ENCODE measurements at places on chromosomes 13 and 19.

GRCh38 chr19:14795078-14795721 is 16.8 kb upstream of the ADGRE2 start:
- DNase-seq, result no peak

DNA sequence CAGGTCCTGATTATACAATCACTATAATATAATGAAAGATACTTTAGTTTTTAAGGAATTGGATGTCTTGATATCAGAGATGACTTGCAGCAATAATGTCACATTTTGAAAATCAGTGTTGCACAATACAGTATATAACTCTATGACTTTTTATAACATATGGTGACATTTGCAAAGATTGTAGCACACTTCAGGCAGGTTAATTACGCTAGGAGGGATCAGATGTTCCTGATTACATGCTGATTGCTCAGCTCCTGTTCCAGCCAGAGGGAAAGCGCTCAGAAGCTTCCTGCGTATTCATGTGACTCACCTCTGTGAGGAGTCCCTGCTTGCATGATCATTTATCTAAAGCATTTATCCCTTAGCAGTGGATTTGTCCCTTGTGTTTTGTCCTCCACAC is 265.6 kb downstream of the GPC5 start:
- no peak for DNase-seq

DNA sequence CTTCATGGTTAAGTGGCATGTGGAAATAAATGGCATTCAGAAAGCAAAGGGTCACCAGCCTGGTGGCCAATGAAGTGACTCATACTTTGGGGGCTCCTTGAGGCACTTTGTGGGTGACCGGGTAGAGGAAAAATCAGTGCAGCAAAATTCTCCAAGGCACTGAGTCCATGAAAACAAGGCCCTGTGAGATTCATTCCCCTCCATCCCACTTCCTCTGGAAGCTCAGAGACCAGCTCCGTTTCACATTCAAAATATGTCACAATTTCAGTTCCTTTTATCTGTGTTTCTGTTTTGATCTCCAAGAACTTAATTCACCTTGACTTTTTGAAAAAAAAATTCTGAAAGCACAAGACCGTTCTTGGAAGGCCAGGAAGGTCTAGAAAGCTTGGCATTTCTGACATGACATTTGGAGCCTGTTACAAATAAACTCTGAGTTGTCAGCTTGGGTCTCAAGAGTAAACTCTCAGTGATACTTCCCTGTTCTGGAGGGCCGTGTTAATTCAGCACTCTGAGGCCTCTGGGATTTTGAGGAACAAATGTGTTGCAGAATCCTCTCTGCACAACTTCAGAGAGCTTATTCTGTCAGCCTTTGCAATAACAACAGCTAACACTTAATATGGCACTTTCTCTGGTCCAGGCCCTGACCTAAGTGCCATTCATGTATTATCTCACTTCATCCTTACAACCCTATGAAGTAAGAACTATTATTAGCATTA is 6.8 kb downstream of the CYSLTR2 start:
- no peak for DNase-seq

DNA sequence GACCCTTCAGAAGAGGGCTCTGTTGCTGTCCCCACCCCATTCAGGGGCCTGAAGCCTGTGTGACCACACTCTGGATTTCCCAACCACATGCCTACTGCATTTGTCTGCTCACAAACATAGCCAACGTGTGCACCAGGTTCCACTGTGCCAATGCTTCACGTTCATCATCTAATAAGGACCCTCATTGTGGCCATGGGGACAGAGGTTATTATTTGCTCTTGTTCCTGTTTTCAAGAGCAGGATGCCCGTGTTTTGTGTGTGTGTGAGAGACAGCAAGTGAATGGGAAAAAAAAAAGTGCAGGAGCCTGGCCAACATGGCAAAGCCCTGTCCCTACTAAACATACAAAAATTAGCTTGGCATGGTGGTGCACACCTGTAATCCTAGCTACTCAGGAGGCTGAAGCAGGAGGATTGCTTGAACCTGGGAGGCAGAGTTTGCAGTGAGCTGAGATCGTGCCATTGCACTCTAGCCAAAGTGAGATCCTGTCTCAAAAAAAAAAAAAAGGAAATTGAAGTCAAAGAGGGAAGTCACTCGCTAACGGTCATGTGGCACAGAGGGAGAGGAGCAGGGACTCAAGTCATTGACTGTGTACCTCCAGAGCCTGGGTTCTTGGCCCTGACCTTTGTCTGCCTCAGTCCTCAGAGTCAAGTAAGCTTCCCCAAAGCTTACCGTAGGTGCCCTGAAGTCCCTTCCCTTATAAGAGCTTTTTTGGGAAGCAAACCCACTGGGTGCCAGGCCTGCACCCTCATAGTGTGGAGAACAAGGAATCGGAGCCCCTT is 6.9 kb downstream of the B3GNT8 start:
- DNase-seq, result no peak

DNA sequence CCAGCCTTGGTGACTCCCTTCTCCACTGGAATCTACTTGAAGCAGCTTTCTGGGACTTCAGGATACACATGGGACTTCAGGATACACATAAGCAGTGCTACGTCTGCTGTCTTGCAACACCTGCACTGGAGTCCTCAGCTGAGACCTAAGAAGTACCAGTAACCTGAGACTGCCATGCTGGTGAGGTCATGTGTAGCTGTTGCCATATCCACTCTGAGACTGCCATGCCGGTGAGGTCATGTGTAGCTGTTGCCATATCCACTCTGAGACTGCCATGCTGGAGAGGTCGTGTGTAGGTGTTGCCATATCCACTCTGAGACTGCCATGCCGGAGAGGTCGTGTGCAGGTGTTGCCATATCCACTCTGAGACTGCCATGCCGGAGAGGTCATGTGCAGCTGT is 937.9 kb downstream of the EFNB2 start:
- DNase-seq, result no peak

DNA sequence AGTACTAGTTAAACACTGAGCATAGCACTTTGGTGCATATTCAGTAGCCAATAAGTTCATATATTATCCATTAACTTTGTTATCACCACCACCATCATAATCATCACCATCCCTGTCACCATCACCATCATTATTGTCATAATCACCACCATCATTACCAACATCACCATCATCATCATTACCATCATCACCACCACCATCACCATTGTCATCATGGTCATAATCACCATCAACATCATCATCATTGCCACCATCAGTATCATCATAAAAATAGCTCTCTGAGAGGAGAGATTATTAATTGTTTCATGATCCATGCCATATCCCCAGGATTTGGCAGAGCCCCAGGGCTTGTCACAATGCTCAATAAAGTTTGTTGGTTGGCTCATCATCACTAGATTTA is 49.3 kb downstream of the MBD3L1 start:
- DNase-seq, result no peak

GRCh38 chr13:112994084-112994780 is 25.2 kb downstream of the MCF2L start:
- no peak for DNase-seq

DNA sequence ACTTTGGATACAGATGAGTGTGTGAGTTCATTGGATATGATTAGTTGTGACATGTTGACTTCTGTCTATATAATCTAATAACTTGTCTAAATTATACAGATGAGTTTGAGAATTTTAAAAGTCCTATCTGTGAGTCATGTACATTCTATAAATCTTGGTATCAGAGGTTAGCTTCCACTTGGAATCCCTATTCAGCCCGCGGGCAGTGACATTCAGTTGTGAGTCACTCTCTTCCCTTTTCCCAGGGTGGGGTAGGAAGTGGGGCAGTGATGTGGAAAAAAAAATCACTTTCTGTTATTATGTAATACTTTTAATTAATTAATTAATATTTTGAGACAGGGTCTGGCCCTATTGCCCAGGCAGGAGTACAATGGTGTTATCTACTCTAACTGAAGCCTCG is 33.0 kb upstream of the ZNF808 start:
- DNase-seq, result no peak

DNA sequence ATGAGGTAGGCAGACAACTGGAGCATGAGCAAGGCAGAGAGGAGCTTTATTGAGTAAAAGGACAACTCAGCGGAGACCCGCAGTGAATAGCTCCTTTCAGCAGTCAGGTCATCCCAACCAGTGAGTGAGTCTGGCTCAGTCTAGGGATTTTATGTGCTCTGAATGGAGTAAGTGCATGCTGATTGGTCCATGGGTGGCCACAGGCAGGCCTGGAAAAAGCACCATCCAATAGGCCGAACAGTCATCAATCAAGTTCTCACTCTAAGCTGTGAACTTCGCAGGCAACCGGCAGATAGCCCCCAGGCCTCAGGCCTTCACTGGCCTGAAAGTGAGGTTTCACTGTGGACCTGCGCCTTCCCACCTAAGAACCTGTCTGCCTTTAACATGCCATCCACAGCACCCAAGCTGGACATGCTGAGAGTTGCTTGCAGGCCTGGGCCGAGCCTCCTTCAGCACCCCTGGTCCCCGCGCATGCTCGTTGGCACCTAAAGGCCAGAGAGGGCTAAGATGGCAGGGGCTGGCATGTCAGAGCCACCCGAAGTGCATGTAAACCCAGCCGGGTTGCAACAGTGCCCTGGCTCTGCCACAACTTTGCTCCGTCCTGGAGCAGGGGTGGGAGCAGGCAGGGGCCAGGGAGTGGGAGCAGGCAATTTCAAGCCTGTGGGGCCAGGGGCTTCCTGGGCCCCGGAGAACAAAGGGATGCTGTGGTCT is 698.7 kb downstream of the SLITRK1 start:
- no peak for DNase-seq

DNA sequence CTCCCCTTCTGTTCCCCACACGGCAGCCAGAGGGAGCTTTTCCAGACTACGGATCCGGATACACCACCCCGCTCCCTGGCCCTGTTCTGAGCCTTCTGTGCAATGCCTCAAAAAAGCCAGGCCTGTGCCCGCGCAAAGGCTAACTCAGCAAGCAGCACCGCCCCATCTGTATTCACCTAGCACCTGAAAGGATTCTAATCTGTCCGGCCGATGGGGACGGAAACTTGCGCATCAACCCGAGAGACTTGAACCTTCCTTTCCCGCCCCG is 589 bp downstream of the ZBTB45 start:
- peak; percentile 17 for DNase-seq

GRCh38 chr13:105008604-105009003 is 1526.9 kb downstream of the EFNB2 start:
- no peak for DNase-seq

- DNase-seq, result no peak
These were observed 301.3 kb upstream of the DACH1 start for GRCh38 chr13:72168126-72168855.

DNA sequence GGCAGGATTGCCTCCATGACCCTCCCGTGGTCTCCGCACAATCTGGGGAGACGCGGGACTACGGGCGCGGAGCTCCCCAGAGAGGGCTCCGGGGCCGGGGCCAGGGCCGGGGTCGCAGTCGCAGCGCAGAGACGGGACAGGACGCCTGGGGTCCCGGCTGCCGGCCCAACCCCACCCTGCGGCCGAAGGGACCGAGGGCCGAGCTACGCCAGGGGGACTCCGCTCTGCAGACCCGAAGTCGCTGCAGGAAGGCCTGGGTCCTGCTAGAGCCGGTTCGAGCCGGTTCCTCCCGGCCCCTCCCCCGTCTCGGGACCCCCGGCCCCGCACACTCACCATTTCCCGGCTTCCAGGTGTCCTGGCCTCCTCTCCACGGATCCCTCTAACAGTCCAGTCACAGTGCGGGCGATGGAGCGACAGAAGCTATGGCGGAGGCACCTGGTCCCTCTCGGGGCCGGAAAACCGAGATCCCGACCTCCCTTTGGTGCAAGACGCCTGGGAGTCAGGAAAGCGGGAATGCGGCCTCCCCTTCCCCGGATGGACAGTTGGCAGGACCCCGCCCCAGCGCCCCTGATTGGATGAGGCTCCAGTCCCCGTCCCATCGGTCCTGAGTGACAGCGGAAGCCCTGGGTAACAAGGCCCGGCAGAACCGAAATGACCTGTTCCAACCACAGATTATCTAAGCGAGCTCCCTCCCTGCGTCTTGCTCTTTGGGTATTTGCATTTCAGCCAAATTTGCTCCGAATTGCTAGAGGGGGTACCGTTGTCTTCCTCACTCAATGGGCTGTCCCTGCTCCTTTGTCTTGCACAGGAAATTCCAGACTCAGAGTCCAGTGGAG is at the start of gene ZNF625:
Gene ZNF625, minus strand, starts transcription at position 512 of the 836 bp plus-strand sequence. Its CDS starts 176 bp downstream, at position 336.
- DNase-seq, result peak; percentile 21

- DNase-seq, result no peak
These were observed 13.5 kb upstream of the PRR19 start for GRCh38 chr19:42288387-42288786.

DNA sequence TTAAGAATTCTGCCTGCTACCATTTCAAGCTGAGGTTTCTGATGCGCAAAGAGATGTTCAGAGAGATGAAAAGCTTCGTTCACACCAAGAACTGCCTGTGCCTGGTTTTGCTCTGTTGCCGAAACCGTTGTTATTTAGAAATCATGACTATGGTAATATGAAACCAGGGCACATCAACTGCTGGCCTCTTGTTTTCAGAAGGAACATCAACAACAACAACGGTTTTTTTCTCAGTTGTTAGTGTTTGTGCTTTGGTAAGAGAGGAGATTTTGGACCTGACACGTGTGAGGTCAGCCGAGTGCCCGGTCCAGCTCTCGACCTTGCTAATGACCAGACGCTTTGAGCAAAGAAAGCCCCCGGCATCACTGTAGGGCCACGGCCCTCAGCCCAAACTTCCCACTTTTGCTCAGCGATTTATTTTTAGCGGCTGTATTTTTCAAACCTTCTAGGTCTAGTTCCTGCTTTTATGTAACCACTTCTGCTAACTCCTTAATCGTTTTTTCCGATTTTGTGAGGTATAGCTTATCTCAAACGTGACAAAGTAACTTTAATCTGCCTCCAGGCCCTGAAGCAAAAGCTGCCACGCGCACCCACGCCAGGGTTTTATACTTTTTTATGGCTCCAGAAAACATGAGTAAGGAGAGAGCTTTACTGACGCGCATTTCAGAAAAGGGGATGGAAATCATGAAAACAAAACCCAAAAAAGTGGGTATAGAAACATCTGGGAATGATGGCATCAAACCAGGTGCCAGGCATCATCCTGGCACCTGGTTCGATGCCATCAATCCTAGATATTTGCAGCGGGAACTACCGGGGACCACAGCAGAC is 42.0 kb downstream of the KLF2 start:
- DNase-seq, result no peak

- DNase-seq, result no peak
These were observed 111.2 kb downstream of the TBC1D4 start for GRCh38 chr13:75370774-75371173.

DNA sequence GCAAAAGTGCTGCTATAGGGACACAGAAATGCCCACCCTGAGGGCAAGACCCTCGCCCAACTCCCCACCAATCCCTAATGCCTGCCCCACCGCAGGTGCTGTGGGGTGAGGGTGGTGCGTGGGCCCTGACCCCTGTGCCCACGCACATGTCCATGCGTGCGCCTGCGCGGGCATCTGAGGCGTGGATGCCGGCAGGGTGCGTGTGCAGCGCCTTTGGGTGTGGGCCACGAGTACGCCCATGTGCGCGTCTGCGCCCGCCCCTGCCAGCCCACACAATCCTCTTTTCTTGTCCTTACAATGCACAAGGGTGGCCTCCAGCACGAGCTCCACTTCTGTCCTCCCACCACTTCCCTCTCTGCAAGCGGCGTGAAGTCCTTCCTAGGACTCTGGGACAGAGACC is 14.3 kb downstream of the FUT6 start:
- DNase-seq, result no peak

DNA sequence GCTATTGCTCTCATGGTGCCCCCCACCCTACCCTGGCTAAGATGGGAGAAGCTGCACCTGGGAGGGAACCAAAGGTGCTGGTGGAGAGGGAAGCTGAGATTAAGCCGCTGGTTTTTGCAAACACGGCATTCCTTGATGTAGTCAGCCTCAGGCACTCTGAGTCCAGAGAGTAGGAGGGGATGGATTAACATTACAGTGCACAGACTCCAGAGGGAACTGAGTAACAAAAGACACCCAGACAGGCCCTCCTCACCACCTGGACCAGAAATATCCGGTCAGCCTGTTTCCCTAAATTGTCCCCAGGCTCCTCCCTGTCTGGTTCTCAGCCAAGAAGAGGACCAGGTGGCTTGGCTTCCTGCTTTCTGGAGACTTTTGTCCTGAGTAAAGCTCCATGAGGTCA is 28.9 kb upstream of the PABPC3 start:
- DNase-seq, result no peak

Data from GOT3 (cell line).